ENCODE measurements at places on chromosomes 2 and 18.

DNA sequence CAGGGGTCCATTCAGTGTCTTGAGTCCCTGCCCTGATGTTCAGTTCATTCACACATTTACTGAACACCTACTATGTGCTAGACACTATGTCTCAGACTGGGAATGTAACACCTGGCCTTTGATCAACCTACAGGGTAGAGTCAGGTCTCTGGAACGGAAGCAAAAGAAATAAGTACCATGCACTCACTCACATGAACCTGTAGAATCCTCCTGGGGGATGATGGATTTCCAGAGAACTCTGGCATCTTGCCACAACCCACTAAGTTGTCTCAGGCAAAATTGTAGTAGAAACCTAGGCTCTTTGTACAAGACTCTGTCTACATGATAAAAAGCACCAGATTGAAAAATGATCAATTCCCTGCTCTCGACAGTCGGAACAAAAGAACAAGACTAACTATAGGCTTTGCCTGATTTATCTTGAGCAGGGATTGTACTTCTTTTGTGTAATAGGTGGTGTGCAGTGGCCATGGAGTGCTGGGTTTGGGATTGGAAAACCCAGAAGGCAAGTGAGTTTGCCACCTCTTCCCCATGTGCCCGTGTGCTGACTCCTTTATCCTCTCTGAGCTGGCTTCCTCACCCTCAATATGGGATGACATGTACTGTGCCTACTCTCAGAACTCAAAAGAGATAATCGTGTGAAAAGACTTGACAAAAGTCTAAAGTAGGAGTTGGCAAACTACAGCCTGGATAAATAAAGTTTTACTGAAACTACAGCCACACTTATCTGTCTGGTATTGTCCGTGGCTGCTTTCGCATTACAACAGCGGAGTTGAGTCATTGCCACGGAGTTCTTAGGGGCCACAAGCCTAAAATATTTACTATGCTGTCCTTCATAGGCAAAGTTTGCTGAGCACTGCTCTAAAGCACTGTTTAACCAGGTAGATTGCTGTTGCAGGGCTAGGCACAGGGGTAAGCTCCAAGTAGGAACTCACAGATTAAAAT lies 4.4 kb downstream of the CAPN14 start:
- DNase-seq: no peak

DNA sequence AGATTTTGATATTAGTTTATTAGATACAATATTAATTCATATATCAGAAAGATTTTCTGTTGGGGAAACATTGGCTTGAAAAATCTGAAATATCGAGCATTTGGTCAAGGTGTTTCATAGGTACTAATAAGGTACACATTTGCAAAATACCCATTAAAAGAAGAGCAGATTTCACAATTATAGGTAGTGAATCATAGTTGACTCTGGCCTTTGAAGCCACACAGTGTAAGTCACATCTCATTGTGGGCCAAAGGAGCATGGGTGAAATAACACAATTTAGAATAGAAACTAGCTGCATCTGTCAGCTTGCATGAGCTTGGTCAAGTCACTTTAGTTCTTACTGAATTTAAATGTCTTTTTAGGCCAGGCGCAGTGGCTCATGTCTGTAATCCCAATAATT lies 4.9 kb downstream of the KDM3A start:
- DNase-seq: no peak

GRCh38 chr2:46748735-46749531 lies 166.7 kb downstream of the MCFD2 start:
- no peak for DNase-seq

DNA sequence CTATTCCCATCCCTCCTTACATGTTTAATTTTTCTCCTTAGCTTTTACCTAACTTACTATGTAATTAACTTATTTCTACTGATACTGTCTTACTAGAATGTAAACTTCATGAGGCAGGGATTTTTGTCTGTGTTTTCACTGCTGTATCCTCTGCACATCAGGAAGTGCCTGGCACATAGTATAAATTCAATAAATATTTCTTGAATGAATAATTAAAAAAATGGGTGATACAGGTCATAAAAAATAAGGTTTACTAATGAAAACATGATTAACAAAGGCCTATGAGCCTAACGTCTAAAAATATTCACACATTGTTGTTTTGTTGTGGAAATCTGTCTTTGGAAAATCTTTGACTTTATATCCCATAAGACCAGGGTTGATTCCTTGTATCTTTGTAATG lies 4.5 kb downstream of the RBKS start:
- no peak for DNase-seq

- DNase-seq: no peak
These were observed 2.5 kb downstream of the CYP1B1 start for GRCh38 chr2:38073211-38074057.

GRCh38 chr18:73947180-73947921 lies 200.3 kb downstream of the FBXO15 start:
- DNase-seq: no peak

DNA sequence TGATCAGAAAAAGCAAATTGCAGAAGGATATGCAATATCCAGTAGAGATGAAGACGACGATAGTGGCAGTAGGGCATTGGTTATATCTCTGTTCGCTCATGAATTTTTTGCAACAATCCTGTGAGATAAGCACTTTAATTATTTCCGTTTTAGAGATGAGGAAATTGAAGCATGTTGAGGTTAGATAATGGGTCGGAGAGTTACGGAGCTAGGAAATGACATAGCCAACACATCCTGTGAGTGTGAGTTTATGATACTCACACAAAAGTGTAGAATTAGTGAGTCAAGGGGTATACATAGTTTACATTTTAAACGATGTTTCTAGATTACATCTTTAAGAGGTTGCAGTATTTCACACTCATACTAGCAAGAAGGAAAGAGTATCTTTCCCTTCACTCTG lies 123.1 kb upstream of the ARL4C start:
- no peak for DNase-seq

GRCh38 chr18:10490401-10491165 lies 35.2 kb upstream of the NAPG start:
- peak; percentile 8 for DNase-seq

DNA sequence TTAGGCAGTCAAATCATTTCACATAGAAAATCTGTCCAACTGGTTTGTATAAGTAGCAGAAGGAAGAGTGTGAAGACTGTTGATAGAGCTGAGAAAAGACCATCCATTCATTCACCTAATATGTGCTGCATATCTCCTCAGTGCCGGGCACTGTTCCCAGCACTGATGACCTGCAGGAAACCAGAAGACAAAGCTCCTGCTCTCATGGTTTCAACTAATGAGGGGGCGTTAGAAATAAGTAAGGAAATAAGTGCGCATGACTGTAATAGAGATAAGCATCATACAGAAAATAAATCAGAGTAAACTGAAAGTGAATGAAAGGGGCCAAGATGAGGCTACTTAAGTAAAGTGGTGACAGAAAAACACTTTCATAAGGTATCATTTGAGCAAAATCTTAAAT lies 427.5 kb upstream of the CDH20 start:
- no peak for DNase-seq

DNA sequence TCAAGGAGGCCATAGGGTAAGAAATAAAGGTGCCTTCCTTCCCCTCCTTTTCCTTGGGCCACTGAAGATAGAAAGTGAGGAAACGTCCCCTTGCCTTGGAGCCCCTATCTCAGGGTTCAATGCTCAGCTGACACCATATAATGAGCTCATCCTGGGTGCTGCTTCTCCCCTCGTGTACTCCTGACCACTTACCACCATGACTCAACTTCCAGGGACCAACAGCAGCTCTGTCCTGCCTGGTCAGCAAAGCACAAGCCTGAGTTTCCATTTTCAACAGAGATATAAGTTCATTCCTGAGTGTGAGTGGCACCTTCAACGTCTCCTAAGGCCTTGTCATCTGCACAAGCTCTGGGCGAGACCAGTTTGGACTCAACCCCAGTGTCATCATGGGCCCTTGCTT lies 151.2 kb downstream of the CAPN13 start:
- no peak for DNase-seq

DNA sequence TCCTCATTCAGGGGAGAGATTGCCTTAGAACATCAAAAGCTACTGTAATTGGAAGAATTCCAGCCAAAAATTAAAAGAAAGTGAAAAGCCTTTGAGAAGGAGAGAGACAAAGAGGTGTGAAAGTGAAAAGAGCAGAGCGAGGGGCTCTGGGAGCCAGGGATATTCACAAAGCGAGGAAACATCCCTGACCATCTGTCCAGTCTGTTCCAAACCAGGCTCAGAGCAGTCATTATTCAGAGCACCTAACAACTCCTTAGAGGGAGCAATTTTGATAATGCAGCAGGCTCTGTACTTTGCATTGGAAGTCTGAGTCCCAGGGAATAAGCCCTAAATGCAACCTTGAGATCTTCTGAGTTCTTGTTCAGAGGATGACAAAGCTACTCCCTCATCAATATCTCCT lies 119.1 kb upstream of the LYPD1 start:
- no peak for DNase-seq

DNA sequence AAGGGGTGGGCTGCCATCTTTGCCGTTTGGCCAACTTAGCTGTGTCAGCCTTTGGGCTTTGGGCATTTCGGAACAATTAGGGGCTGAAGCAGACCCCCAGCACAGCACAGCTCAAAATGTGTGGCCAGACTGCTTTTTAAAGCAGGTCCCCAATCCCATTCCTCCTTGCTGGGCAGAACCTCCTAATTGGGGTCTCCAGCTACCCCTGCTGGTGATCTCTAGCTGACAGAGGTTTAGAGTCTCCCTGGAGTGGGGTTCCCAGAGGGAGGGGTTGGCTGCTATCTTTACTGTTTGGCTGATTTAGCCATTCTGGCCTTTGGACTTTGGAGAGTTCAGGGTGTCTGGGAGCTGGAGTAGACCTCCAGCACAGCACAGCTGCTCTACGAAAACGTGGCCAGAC lies 71.5 kb upstream of the LHCGR start:
- no peak for DNase-seq

GRCh38 chr2:65319674-65320041 lies 92.0 kb downstream of the ACTR2 start:
- no peak for DNase-seq

DNA sequence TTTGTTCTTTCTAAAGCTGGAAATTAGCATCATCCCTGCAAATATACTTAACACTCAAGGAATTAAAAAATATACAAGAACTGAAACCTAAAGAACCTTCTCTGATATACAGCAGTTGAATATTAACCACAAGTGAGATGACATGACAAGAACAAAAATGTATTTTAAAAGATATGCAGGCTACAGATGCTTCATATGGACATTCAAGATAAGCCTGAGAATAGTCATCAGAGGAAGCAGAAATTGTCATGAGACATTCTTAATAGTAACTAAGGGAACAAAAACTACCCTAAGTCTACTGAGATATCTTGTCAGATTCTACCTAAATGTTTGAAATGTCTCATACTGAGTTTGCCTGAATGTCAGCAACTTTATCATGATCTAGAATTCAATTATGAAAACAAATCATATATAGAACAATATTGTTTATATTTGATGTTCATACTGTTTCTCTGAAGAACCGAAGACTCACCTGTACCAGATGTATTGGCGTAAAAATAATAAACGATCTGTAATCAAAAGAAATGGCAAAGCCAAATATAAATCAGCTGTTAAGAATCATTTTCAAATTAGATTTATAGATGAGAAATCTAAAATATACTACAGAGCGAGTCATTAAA lies 4.7 kb downstream of the NBAS start:
- no peak for DNase-seq

DNA sequence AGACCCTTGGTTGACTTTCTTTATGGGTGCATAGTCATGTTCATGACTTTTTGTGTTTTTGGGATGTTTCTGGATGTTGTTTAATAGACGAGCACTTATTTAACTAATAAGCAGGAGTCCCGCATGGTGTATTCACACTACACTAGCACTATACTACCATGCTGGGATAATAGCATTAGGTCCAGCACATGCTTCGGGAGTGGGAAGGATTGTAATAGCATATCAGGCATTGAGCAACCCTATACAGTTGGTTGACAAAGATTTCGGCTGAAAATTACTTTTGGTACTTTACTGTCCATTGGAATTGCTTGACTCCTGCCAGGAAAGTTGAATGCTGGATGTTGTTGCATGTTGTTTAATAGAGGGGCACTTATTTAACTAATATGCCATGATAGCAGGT lies 2.8 kb downstream of the SH3RF3 start:
- no peak for DNase-seq

DNA sequence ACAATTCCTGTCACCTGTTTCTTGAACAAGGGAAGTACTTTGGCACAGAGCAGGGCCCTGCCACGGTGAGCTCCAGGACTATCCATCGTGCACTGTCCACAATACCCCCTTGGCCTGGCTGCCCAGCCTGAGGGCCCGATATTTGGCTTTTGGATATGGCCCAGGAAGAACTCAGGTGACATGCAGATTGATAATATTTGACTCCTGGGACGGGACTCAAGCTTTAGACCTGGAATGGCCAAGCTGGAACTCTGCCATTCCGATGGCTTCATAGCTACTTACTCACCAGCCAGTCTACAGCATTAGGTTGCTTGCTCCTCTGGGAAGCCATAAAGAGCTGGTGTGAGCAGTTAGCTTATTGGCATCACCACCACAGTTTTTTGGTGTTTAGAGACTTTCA lies 26.6 kb downstream of the EML6 start:
- no peak for DNase-seq

DNA sequence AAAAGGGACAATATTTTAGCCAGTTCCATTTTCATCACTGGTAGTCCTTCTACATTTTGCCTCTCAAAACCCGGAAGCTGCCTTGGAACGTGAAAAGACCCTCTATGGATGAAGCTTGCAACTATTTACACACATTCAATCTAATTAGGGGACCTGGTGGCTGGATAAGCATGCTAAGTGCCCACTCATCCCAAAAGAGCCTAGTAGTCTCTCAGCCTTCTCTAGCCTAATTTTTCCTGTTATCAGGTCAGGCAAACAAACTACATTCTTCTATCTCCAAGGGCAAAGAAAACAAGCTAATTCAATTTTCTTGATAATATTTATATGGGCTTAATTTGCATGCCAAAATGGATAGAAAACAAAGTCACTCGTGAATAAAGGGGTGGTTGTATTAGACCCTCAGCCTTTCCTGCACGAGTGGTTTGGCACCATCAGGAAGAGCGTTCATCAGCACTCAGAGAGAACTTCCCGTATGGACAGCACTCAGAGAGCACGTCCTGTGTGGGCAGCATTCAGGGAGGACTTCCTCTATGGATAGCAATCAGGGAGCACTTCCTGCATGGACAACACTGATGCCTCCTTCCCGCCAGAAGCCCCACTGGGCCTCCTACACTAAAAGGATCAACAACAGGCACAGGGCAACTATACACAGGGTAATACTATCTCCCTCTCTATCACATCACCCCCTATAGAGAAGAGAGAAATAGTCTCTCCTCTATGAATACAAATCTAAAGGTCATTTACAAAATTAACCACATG lies 122.2 kb downstream of the RBMS1 start:
- DNase-seq: no peak

GRCh38 chr2:219533930-219534661 lies 9.5 kb downstream of the CHPF start:
- no peak for DNase-seq

GRCh38 chr2:14944562-14945346 lies 312.2 kb downstream of the LRATD1 start:
- no peak for DNase-seq

DNA sequence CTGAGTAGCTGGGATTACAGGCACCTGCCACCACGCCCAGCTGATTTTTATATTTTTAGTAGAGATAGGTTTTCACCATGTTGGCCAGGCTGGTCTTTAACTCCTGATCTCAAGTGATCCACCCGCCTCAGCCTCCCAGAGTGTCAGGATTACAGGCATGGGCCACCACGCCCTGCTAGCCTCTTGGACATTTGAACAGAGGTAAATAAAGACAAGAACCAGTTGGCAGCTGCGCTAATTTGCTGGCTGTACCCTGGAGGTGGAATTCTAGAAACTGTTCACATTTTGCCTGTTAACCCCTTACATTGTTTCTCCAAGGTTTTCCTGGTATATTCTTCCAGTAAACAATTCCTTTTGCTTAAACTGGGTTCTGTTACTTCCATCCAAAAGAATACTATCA lies 132.9 kb downstream of the CDH2 start:
- DNase-seq: no peak
